ENCODE measurements at places on chromosomes 11 and 22.

DNA sequence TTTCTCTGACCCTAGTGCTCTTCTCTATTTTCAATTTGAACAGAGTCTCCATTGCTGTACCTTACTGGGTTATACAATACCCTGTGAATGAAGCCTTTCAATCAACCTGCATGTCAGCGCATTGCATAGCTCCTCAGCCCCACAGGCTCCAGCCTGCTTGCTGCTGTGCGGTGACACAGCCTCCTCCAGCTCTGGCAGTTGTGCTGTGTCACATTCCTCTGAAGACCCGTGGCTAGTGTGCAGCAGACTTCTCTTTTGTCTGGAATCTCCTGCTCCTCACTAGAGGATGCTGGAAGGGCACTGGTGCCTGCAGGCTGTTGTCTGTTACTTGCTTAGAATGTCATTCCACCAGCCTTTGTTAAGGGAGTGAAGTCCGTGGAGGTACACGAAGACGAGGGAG, 390.1 kb upstream of the B3GAT1 start:
- no peak for DNase-seq

GRCh38 chr22:18091916-18092526, 14.2 kb downstream of the PEX26 start:
- no peak for DNase-seq

DNA sequence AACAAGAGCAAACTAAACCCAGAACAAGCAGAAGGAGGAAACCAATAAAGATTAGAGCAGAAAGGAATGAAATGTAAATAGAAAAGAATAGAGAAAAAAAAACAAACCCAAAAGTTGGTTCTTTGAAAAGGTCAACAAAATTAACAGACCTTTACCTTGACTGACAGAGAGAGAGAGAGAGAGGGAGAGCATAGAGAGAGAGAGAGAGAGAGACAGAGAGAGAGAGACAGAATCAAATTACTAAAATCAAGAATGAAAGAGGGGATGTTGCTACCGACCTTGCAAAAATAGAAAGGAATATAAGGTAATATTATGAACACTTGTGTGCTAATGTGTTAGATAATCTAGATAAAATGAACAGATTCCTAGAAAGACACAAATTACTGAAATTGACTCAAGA, 22.6 kb upstream of the AMPD3 start:
- no peak for DNase-seq

DNA sequence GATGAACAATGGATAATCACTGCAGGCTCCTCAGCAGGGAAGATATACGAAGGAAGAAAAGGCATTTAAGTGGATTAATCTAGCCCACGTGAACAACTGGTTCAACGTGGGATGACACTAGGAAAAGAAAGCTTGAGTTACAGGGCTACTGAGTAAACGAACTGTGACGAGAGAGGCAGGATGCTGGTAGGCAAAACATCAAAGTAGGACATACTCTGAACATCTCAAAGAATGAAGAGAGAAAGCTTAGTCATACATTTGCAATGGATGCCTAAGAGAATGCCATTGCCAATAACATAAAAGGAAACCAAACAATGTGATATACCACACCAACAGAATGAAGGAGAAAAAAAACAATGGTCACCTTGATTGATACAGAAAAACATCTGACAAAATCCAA, 12.9 kb downstream of the USP28 start:
- DNase-seq, result no peak

GRCh38 chr11:22510010-22510409, 115.6 kb downstream of the FANCF start:
- DNase-seq, result no peak

- DNase-seq, result no peak
Measured at GRCh38 chr22:28937206-28938025, 54.0 kb downstream of the ZNRF3 start.

DNA sequence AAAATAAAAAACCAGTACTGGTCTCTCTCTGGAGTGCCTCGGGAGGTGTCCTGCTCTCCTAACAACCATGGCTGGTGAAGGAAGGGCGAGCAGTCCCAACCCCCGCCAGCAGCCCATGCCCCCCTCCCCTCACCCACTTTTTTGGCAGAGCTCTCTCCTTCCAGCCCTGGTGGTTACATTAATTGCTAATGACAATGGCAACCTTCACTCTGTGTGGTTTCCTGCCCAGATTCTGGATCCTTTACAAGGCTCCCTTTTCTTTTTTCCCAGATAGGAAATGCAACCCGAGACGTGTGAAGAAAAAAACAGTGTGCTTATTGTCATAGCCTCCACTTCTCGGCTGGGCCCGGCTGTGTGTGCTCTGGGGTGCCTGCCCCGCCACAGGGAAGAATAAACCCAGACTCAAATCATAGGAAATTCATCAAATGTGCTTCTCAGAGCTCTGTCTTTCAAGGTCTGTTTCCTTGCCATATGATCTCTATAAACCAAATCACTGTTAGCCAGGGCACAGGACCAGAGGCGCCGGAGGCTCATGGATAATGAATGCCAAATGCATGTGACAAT, 513.0 kb downstream of the SOX6 start:
- peak; percentile 60 for DNase-seq

GRCh38 chr11:73228268-73229134, 10.4 kb downstream of the P2RY2 start:
- DNase-seq, result no peak

DNA sequence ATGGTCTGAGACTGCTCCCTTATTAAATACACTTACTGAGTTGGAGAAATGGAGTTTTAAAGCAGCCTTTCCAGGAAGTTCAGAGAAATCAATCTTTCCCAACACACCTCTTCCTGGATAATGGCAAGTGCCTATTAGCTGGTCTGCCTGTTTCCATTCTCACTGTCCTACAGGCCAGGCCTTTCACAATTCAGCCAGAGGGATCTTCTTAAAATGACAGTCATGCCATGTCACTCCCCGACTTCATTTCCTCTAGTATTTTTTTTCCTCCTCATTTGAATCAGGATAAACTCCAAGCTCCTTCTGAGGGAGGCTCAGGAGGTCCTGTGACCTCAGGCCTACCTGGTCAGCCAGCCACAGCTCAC, 62.6 kb downstream of the FDX1 start:
- no peak for DNase-seq

- DNase-seq, result no peak
Measured at GRCh38 chr11:120064341-120064740, 73.6 kb downstream of the TRIM29 start.
